ENCODE measurements at places on chromosomes 5 and 9. TPM values are rescaled to one million over a fixed set of nuclear protein-coding genes. Genes with fewer than 3 reads are reported as not detected.

Gene SLC34A1
- total RNA-seq, result not detected

Gene ACOT12
- not detected for total RNA-seq

Gene SH2D3C
- total RNA-seq, result not detected

Gene SLCO4C1
- total RNA-seq, result not detected

Gene MAST4
- 8.8 TPM for total RNA-seq

Gene CARTPT
- not detected for total RNA-seq

Gene MEIKIN
- not detected for total RNA-seq

Gene TSSK1B
- total RNA-seq, result 0.52 TPM
